ENCODE measurements at places on chromosomes 3 and 15. TPM values are rescaled to one million over a fixed set of nuclear protein-coding genes. Genes with fewer than 3 reads are reported as not detected.

MUSTN1 gene
- 56.8 TPM for total RNA-seq

SPTSSB gene
- 0.39 TPM for total RNA-seq

OCA2 gene
- 4.0 TPM for total RNA-seq

CGNL1 gene
- 19.4 TPM for total RNA-seq

POLQ gene
- 0.23 TPM for total RNA-seq

- no peak for DNase-seq
Measured at GRCh38 chr15:96180087-96180748, 150.3 kb upstream of the NR2F2 start.

- no peak for DNase-seq
Measured at GRCh38 chr3:183537295-183537730, 18.2 kb downstream of the KLHL6 start.

DNA sequence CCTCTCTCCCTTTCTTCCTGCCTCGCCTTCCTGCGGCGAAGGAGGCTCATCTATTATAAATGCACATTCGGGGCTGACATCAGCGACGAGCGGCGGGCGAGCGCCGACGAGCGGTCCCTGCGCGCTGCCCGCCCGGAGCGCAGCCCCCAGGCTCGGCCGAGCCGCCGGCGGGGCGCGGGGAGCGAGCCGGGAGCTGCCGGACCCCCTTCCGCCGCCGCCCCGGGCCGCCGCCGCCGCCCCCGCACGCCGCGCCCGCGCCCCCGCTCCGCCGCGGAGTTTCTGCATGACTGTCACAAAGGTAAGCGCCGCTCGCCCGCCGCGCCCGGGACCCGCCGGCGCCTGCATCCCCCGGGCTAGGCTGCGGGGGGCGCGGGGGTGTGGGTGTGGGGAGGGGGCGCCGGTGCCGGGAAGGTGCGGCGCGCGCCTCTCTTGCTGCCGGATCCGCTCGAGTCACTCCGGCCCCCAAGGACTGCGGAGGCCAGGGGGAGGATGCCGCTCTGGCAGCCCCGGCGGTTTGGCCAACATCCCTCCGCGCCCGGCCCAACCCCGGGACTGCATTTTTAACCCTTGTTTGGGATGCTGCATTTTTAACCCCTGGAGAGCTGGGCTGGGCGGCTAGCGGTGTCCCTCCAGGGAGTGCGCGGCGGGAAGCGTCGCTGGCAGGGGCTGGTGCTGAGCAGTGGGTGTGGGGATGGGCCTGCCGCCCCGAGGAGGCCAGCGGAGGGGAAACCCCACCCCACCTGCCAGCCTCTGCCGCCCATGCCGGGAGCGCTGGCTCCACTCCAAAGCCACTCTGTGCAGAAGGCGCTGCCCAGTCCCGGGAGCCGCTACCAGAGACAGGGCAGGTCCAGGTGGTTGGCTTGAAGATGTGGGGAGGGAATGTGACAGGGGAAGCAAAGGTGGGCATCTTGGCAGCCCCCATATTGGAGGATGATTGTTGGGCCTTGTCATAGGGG is at the start of gene CORO2B:
Gene CORO2B (plus strand): TSS at position 14 of the 956 bp plus-strand sequence. CDS start 270 bp downstream, at position 284.
- DNase-seq: no peak
